ENCODE measurements at places on chromosomes 7 and 10.

DNA sequence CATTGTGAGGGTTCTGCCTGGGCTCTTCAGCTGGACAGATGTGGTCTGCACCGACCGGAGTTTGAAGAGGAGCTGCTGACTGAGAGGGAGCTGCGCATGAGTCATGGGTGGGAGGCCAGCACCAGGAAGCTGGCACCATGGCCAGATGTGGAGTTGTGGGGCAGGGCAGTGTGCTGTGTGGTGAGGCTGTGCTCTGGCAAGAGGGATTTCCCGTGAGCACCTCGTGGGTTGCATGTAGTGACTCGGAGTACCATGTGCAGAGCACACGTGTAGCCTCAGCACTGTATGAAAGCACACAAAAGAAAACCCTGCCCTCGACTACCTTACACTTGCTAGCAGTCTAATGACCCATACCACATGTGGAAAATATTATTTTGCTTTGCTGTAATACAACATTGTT lies 103.4 kb downstream of the WNT2 start:
- peak; percentile 32 for DNase-seq

- DNase-seq = peak; percentile 76
Observed at GRCh38 chr7:132061937-132062336, 505.5 kb upstream of the PODXL start.

GRCh38 chr7:145156834-145157233 lies 321.0 kb upstream of the TPK1 start:
- no peak for DNase-seq

- no peak for DNase-seq
Observed at GRCh38 chr10:56003555-56003954, 357.5 kb downstream of the ZWINT start.

DNA sequence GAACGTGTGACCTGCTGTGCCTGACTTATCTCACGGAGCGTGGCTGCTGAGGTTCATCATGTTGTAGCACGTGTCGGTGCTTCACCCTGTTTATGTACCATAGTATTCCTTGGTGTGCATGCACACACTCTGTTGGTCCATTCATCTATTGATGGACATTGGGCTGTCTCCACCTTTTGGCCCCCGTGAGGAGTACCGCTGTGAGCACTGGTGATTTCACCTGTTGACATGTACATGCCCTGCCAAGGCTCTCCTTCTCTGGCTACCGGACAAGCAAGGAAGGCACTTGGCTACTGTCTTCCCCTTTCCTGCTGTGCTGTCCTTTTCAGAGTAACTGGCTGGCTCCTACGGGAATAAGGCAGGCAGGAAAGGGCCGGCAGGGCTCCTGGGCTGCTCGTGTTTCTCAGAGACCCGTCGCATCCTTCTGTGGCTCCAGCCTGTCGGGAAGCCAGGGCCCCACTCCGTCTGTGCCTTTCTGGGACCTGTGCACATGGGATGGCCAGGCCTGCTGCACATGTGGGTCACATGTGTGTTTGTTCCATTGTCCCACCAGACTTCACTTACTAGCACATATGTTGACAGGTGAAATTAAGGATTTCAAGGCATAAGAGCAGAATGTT lies 17.8 kb upstream of the TBRG4 start:
- DNase-seq = no peak

GRCh38 chr7:17774716-17775288 lies 165.5 kb downstream of the SNX13 start:
- no peak for DNase-seq

DNA sequence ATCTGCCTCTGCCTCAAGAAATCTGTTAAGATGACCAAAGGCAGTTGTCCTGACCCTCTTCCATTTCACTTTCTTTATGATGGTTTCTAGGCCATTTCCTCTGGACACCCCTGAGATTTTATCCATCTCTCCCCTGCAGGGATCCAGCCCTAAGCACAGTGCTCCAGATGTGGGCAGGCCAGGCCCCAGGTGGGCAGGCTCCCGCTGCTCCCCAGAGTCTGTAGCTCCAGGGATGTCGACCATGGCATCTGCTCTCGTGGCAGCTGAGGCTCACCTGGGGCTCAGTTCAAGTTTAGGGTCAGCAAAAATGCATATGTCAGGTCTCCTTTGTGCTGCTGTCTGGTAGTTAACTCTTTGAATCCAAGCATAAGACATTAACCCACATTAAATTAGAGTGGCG lies 11.8 kb downstream of the CEP41 start:
- no peak for DNase-seq

DNA sequence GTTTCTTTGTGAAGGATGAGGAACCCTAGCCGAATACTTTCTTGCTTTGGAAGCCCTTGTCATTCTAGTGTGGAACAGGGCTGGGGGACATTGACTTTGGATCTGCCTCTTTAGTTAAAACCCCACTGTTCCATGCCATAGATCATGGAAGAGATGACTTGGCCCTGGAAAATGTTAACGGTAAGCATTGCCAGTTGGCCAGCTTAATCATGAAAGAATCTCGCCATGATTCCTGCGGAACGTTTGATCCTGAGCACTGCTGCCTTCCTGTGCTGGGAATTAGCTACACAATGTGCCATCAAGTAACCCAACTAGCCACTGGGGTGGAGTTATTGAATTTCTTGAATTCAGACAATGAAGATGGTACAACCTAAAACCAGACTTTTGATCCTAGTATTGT lies 177.6 kb upstream of the FZD8 start:
- no peak for DNase-seq

GRCh38 chr10:124827474-124827873 lies 25.9 kb downstream of the ABRAXAS2 start:
- peak; percentile 5 for DNase-seq

DNA sequence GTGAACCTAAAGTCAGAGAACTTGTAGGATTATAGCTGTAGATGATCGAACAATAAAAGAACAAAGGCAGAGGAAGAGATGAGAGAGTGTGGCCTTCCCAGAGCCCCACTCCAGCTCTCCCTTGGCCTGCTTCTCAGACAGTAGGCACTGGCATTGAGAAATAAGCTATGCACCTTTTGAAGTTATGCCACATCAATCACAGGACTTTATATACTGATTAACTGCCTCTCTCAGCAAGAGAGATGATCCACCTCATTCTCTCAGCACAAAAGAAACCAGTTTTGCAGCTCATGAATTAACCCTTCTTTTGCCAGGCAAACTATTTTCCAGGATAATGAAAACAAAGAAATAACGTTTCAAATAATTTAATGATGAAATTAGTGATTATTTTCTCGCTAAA lies 22.0 kb upstream of the CTTNBP2 start:
- DNase-seq = no peak

DNA sequence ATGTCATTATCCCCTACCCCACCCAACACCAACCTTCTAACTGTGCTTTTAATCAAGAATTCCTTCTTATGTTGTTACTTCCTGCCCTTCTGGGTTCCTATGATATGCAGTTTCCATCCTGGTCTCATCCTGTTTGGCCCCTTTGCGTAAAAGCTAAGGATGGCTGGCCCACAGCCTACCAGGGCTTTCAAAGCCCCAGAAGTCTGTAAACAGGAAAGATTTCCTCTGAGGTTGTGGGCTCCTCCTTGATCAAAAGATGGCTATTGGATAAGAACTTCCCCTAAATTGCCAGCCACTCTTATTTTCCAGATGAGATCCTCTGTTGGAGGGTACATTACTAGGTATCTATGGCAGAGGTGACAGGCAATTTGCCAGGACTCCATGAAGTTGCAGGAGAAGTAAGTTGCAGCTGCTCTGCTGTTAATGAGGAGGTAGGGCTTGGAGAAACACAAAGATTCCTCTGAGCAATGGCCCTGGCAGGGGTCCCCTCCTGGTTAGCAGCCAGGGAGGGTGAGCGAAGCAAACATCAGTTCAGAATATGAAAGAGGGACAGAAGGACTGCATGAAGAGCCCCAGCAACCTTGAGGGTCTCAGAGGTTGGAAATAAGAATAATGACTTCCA lies 32.1 kb downstream of the NRP1 start:
- no peak for DNase-seq

GRCh38 chr7:88281749-88282148 lies 24.9 kb downstream of the STEAP4 start:
- DNase-seq = no peak

DNA sequence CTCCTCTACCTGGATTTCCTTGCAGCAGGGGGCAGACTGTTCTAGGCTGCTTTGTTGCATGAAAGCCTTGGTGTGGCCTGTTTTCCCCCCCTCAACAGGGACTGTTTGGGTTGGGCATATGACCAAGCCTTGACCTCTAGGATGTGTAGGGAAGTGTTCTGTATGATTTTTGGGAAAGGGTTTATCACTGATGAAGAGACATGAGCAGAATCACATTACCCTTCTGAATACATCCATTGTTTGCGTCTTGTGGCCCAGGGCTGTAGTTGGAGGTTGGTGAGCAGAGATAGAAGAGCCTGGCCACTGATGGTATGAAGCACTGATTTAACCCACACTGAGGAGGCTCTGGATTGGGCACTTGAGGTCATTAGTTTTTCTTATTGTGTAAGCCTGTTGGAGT lies 26.6 kb downstream of the ZNF12 start:
- no peak for DNase-seq

GRCh38 chr10:70109064-70109729 lies 23.4 kb downstream of the AIFM2 start:
- no peak for DNase-seq

GRCh38 chr7:22666732-22667131 lies 60.3 kb upstream of the IL6 start:
- peak; percentile 65 for DNase-seq
